ENCODE measurements at places on chromosomes 5 and 9.

DNA sequence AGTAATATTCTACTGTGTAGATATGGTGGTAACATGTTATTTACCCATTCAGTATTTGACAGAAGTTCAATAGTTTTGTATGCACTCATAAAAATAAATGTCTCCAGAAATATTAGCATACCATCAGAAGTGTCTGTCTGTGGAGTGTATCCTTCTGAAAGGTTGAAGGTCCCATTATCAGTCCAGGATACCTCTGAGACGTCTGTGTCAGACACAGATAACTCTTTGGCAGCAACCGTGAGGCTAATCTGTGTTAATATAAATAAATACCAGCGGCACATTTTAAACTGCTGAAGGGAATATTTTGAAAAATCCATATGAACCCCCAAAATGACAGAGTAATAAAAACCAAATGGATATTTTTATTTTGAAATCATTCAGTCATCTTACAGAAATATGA lies 11.9 kb upstream of the ZNF622 start:
- DNase-seq: no peak

- no peak for DNase-seq
Measured at GRCh38 chr5:41196197-41196596, 17.1 kb downstream of the C6 start.

GRCh38 chr5:180138976-180139730 lies 67.6 kb upstream of the RNF130 start:
- no peak for DNase-seq

- peak; percentile 91 for DNase-seq
Measured at GRCh38 chr5:139560752-139561654, at the start of gene UBE2D2. Gene UBE2D2, plus strand, starts transcription at chr5:139561339. Its CDS starts 453 bp downstream, at chr5:139561792.

- DNase-seq: no peak
Measured at GRCh38 chr9:108271646-108272348, 584.0 kb downstream of the ACTL7B start.

DNA sequence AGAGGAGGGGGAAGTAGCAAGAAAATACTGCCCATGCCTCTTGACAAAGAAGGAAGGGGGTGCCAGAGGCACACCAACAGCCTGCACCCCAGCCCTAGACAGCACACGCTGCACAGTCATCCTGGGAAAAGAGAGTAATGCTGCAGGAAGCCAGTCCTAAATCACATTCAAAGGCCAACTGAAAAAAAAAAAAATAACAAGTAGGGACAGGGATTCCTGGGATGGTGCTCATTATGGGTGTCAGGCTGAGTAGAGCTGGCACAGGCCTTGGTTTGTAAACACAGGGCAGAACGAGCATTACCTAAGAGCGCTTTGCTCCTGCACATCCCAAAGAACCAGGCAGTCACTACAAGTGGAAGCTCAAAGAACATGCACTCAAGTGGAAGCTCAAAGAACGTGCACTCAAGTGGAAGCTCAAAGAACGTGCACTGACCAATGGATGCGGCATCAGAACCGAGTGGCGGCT lies 7.8 kb downstream of the RAPGEF1 start:
- DNase-seq: no peak

DNA sequence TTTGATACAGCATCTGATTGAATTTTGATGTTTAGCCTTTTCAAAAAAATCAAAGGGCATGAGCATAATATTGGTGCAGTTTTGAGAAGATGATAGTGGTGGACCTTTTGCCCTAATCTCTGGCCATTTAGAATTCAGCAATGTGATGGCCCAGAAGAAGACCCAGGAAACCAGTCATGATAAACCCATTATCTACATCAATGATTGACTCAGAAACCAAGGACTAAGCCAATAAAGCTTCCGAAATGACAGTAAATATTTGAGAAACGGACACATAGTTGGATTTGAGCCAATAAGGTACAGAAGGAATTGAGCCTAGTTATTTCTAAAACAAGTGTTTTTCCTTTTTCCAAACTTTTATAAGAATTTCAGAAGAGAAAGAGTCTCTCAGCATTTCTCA lies 1158.8 kb upstream of the DMAC1 start:
- no peak for DNase-seq
